ENCODE measurements at places on chromosomes 5 and 9. TPM values are rescaled to one million over a fixed set of nuclear protein-coding genes. Genes with fewer than 3 reads are reported as not detected.

GRCh38 chr5:157502143-157502647 is 42.2 kb downstream of the NIPAL4 start:
- no peak for DNase-seq

DNA sequence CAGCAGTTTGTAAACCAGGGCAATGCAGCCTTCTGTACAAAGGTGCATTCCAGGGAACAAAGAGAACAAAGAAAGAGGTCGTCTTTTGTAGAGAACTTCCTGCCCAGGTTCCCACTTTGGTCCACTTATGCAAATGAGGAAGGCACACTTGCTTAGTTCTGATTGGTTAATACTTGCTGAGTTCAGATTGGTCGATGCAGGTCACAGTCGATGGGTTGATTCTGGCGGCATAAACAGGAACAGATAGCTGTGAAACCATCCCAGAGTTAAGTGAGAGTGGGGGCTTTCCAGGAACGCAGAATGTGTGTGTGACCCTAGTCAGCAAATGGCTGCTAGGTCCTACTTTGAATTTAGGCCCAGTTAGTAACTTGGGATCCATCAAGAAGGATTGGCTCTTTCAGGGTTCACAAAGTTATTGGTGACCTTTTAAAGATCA is 1.8 kb upstream of the ADAMTS13 start:
- no peak for DNase-seq

MEIKIN gene
- not detected for total RNA-seq

DNA sequence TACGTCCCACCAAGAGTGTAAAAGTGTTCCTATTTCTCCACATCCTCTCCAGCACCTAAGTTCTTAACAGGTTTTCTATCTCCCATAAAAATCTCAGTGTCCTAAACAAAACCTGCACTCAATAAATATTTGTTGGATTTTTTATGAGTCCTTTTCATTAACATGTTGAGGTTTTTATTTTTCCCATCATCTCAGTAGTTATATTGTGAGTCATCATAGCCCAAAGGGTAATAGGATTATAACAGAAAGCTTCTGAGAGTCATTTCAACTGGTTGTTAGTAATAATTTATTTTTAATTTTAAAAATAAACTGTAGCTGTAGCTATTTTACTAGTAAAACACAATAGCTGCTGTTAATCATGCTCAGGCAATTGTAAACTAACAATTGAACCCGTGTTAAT is 331.6 kb upstream of the SLC30A5 start:
- DNase-seq = peak; percentile 13

DNA sequence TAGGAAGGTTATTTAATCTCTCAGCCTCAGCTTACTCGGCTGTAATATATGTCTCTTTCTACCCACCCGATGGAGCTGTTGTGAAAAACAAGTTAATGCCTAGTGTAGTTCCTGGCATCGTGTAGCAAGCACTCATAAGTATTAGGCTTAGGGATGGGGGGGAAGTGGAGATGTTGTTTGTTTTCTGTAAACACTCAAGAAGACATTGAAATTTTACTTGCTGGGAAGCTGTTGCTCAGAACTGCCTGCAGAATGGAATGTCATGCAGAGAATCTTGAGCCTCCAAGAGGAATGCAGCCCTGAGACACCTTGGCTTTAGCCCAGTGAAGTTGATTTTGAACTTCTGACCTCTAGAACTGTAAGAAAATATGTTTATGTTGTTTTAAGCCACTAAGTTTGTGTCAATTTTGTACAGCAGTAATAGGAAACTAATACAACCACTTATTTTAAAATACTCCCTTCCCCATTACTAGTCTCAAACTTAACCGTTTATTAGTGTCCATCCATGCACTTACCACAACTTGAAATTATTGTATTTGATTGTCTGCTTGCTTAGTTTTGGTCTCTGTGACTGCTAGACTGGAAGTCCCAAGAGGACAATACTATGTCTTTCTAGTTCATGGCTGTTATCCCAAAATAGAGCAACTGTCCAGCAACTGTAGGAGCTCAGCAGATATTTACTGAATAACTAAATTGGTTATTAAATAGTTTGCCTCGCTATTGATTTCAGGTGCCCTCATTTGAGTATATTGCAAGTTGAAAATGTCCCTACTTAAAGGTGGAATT is 53.8 kb downstream of the MFAP3 start:
- DNase-seq = no peak

- DNase-seq = no peak
Measured at GRCh38 chr9:90204128-90204831, 438.3 kb downstream of the DIRAS2 start.

GRCh38 chr5:38825494-38825893 is 20.3 kb upstream of the OSMR start:
- peak; percentile 81 for DNase-seq

DEPDC1B gene
- 2.1 TPM for total RNA-seq

DNA sequence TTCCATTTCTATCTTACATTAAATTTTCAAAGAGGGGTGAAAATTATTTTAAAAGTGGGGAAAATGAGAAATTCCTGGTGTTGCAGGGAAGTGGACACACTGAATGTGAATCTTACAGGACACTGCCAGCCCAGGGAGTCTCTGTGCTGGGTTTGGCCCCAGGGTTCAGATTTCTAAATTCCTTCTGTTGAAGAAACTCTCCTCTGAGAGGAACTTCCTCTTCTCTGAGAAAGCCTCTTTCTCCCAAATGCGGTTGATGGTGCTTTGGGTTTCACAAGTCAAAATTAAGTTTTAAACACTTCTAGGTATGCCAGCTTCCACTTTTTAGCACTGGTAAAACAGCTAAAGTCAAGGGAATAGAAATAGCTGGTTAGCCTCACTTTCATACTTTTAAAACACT is 317.9 kb upstream of the ITGA1 start:
- no peak for DNase-seq

DNA sequence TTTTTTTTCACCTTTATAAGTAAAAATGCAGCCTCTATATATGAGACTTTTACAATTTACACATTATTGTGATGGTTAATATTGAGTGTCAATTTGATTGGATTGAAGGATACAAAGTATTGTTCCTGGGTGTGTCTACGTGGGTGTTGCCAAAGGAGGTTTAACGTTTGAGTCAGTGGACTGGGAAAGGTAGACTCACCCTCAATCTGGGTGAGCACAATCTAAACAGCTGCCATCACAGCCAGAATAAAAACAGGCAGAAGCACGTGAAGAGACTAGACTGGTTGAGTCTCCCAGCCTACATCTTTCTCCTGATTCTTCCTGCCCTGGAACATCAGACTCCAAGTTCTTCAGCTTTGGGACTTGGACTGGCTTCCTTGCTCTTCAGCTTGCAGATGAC is 132.8 kb upstream of the DPYSL3 start:
- DNase-seq = peak; percentile 73

GRCh38 chr5:151295138-151295537 is 8.4 kb downstream of the SLC36A3 start:
- DNase-seq = peak; percentile 49

MARCOL gene
- not detected for total RNA-seq

DNA sequence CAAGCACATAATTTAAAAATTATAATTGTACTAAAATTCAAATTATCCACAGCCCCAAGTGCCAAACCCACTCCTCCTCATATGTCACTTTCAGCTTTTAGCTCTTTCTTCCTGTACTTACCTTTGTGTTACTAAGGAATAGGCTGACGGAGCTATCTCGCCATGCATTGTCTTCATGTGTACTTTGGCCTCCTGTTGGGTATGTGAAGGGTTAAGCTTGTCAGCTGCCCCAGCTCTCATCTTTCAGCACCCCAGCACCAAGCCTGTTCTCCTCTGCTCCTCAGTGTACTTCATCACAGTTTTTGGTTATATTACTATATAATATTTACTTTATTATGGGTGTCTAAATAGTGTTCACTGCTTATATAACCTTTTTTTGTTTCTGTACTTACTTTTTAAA is 46.2 kb downstream of the OSTF1 start:
- DNase-seq = no peak

UGT3A2 gene
- not detected for total RNA-seq

GRCh38 chr9:107334103-107334776 is 51.2 kb downstream of the RAD23B start:
- no peak for DNase-seq

DNA sequence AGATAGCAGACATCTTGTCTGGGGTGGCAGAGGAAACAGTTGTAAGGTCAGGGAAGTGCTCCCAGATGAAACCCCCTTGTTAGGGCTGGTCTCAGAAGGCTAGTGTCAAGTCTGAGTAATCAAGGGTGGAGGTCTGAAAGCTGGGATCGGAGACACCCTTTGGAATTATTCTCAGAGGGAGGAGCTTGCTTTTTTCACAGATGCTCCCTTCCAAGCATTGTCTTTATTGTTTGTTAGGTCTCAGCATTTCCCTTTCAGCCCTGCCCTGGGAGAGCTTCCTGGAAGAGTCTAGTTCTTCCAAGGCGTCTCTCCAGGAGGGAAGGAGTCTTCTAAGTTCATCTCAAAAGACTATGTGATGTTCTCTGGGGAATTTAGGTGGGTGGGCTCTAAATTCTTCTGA is 3.2 kb downstream of the TEK start:
- no peak for DNase-seq

- no peak for DNase-seq
Measured at GRCh38 chr9:132426639-132427414, 16.8 kb downstream of the CFAP77 start.

GRCh38 chr5:112637343-112637742 is 100.3 kb upstream of the APC start:
- DNase-seq = no peak

LRRC70 gene
- 1.6 TPM for total RNA-seq

- DNase-seq = no peak
Measured at GRCh38 chr9:37650299-37650872, 368 bp upstream of the FRMPD1 start.

- no peak for DNase-seq
Measured at GRCh38 chr5:109762821-109763220, 73.1 kb downstream of the MAN2A1 start.

- no peak for DNase-seq
Measured at GRCh38 chr5:123282444-123282843, 140.8 kb downstream of the CEP120 start.

GRCh38 chr9:114002986-114003350 is 75.1 kb downstream of the AMBP start:
- DNase-seq = no peak

- DNase-seq = peak; percentile 7
Measured at GRCh38 chr9:13266167-13266566, 13.3 kb downstream of the MPDZ start.

- DNase-seq = peak; percentile 83
Measured at GRCh38 chr9:126379661-126380360, 53.2 kb downstream of the MVB12B start.

- DNase-seq = no peak
Measured at GRCh38 chr5:132116072-132116471, 42.5 kb downstream of the CSF2 start.

RANBP3L gene
- not detected for total RNA-seq

C7 gene
- not detected for total RNA-seq

Measured in bronchial epithelial cell (primary cell).